ENCODE measurements at places on chromosomes 5 and 9.

- DNase-seq: no peak
Observed at GRCh38 chr9:107388890-107389289, 100.7 kb downstream of the KLF4 start.

- no peak for DNase-seq
Observed at GRCh38 chr5:21067724-21068123, 1079.7 kb upstream of the CDH18 start.

DNA sequence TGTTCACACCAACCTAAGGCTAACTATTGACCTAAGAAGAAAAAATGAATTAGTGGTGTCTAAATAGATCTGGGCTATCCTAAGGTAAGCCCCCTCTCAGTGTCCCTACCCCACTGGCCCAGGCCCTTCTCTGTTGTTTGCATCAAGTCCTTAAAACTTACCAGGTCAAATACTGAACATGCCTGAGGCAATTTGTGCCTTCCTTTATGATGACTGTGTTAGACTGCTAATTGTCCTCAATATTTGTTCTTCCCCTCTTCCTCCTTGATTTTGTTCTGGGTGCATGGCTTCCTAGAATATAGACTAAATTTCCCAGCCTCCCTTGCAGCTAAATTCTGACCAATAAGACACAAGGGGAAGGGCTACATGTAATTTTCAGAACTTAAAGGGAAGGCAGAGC, 199.9 kb downstream of the ADAMTS12 start:
- no peak for DNase-seq

DNA sequence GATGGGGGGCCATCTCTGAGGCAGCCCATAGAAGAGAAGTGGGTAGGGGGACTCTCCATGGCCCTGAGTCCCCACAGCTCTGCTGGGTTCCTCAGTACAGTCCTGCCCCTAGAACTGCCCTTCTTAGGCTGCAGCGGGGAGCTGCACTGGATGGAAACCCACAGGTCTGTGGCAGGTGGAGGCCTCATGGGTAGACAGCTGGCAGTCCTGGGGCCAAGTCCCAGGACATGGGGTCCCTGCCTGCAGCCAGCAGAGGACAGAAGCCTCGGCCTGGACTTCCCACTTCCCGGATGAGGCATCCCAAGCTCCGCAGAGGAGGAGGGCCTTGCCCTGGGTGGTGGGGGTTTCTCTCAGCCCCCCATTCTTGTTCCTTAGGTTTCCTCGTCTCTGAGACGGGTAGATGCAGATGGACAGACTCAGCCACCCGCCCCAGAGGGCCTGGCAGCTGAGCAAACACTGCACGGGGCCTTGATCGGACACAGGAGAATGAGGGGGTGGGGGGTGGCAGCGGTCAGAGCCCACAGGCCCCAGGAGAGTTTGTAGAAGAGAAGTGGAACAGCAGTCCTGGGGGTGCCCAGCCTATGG, 153.8 kb downstream of the C9orf50 start:
- peak; percentile 42 for DNase-seq

All from NCI-H1092 (cell line).